Activated CD4-positive, alpha-beta T cell treated with anti-CD3 and anti-CD28 coated beads, Interleukin-2, Interleukin-4, amounts not matched to agents 100 ng/mL and 50 ng/mL, durations not matched to agents 16 hours and 8 hours (primary cell): ENCODE measurements at places on chromosomes 5 and 9.

- no peak for DNase-seq
These were observed 52.3 kb upstream of the CD180 start for GRCh38 chr5:67248703-67249589.

GRCh38 chr5:132182359-132183040 is 45.2 kb downstream of the P4HA2 start:
- DNase-seq, result no peak

GRCh38 chr9:109335121-109335520 is 14.3 kb upstream of the EPB41L4B start:
- no peak for DNase-seq

GRCh38 chr5:17785774-17786173 is 151.5 kb downstream of the TAF11L14 start:
- DNase-seq, result no peak

DNA sequence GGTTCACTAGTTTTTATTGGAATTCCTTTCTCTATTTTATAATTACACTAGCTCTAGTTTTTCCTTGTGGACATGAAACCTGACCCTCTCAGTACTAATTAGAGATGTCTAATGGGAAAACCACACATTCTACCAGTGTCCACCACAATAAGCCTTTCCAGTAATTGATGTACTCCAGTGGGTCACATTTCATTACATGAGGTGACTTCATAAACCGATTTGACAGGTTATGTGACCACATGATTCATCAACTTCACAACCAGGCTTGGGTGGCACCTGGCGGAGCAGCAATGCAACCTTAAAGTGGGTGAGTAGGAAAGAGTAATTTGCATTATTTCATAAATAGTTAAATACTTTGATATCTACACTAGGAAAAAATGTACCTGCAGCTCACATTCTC is 284.2 kb upstream of the ADAMTS16 start:
- DNase-seq, result no peak

GRCh38 chr5:30376848-30377247 is 816.6 kb upstream of the CDH6 start:
- DNase-seq, result no peak

DNA sequence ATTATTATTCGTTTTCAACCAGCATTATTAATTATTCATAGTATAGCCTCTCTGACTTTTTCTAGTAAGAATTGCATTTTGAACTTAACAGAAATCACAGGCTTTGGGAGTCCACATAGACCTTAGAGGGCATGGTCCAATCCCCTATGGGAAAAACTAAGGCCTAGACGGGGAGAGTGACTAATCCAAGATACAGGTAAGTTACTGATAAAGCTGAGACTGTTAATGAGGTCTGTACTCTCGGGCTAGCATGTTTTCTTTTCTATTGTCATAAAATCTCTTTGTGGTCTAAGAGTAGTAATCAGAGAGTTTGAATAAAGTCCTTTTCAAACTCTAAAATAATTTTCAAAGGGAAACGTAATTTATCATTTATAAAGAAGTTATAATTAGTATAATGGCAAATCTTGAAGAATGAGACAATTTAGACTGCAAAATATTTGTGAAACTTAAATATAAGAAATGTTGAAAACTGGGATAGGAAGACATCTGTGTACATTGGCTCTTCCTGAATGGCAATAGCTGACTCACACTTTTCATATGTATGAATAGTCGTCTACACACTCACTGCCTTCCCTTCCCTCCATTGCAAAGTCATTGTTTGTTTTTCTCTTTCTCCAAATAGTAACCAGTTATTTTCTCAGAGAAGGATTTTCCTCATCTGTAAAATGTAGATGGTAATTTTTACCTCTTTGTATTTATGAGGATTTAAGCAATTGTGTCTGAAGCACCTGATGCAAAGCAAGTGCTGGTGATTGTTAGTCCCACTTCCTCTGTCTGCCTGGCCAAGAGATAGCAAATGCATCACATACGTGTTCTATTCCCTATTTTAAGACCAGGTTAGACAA is 207.9 kb upstream of the CD180 start:
- no peak for DNase-seq

DNA sequence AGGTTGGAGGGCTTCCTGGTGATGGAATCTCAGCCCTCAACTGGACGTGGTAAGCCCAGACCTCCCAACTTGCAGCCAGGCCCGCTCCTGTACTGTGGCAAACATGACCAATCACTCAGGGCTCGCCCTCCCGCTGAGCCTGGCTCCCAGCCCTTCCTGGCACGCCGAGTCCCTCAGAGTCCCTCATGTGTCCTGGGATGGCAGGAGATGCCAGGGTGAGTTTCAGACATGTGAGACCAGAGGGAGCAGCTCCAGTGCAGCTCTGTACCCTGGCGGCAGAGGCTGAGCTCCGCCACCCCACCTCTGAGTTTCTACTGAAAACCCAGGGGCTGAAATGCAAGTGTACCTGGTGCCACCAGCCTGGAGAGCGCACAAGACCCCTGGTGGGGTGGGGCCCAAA is 42.0 kb upstream of the RXRA start:
- DNase-seq, result no peak

- DNase-seq, result no peak
These were observed 290.2 kb upstream of the MAP3K1 start for GRCh38 chr5:56525113-56525512.

GRCh38 chr5:129171194-129171944 is 76.8 kb downstream of the ISOC1 start:
- DNase-seq, result no peak

GRCh38 chr9:81548911-81549310 is 140.4 kb downstream of the TLE1 start:
- no peak for DNase-seq
